ENCODE measurements at places on chromosomes 6 and 20. TPM values are rescaled to one million over a fixed set of nuclear protein-coding genes. Genes with fewer than 3 reads are reported as not detected.

The CST4 gene
- not detected for total RNA-seq

The CTAGE9 gene
- total RNA-seq: not detected

The NR2E1 gene
- total RNA-seq: not detected

The ADGRF5 gene
- not detected for total RNA-seq

The SAPCD1 gene
- total RNA-seq: 9.0 TPM

The CDH4 gene
- not detected for total RNA-seq

The TPD52L2 gene
- total RNA-seq: 36.7 TPM

The SPATS1 gene
- not detected for total RNA-seq

The OR12D1 gene
- total RNA-seq: not detected

The TRMT11 gene
- total RNA-seq: 33.4 TPM

The AVP gene
- total RNA-seq: not detected

The MACROD2 gene
- total RNA-seq: 55.1 TPM

The CFB gene
- 0.29 TPM for total RNA-seq

The TENT5A gene
- total RNA-seq: 9.4 TPM

The RIN2 gene
- total RNA-seq: 0.46 TPM

The TCF15 gene
- not detected for total RNA-seq

The PRSS35 gene
- not detected for total RNA-seq

The RUNX2 gene
- total RNA-seq: 1.8 TPM

The PLG gene
- total RNA-seq: 0.31 TPM

The RHAG gene
- total RNA-seq: not detected

The NKAIN2 gene
- total RNA-seq: not detected

The FAM217A gene
- total RNA-seq: not detected

All from activated B cell treated with CpG ODN at 0.5 μM for 24 hours (primary cell).